ENCODE measurements at places on chromosomes 12 and 14. TPM values are rescaled to one million over a fixed set of nuclear protein-coding genes. Genes with fewer than 3 reads are reported as not detected.
A peak's percentile ranks its signal among the peaks of the same experiment; 100 is the strongest.

Gene ADAM21
- total RNA-seq, result not detected

Gene SMCO2
- total RNA-seq, result not detected

Gene TMEM121
- total RNA-seq, result 12.1 TPM

Gene CELA1
- not detected for total RNA-seq

Gene ACOT4
- not detected for total RNA-seq

Gene DEGS2
- 4.9 TPM for total RNA-seq

Gene SMIM10L1
- 9.3 TPM for total RNA-seq

Gene CPNE6
- total RNA-seq, result not detected

Gene ASCL1
- total RNA-seq, result not detected

Gene PRIMA1
- total RNA-seq, result 2.4 TPM

Gene AQP5
- 10.4 TPM for total RNA-seq

Gene KRT72
- 0.21 TPM for total RNA-seq

Gene OTX2
- total RNA-seq, result 0.10 TPM

Gene ADCY4
- total RNA-seq, result 16.7 TPM

Gene PITPNM2
- 10.4 TPM for total RNA-seq

DNA sequence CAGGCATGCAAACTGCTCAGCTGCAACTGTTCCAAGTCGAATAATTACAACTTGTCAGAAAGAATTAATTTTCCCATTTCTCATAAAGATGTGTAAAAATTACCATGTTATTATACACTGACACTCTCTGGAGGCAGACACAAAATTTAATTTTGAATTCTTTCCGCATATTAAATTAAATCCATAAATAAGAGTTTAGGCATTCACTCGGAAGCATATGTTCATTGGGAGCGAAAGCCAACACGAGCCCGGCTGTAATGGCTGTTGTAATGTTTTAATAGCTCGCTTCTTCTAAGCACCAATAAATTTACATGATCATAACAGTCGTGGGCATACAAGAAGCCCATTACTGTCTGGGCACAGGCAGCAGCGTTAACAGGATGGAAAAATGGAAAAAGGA is 189.6 kb upstream of the SOX5 start:
- DNase-seq, result no peak

- DNase-seq, result peak; percentile 1
These were observed 1.5 kb upstream of the SUPT16H start for GRCh38 chr14:21385188-21385904.

- no peak for DNase-seq
These were observed 345.2 kb upstream of the KITLG start for GRCh38 chr12:88925454-88925853.

- DNase-seq, result no peak
These were observed 106.2 kb upstream of the PDE3A start for GRCh38 chr12:20262119-20262518.

DNA sequence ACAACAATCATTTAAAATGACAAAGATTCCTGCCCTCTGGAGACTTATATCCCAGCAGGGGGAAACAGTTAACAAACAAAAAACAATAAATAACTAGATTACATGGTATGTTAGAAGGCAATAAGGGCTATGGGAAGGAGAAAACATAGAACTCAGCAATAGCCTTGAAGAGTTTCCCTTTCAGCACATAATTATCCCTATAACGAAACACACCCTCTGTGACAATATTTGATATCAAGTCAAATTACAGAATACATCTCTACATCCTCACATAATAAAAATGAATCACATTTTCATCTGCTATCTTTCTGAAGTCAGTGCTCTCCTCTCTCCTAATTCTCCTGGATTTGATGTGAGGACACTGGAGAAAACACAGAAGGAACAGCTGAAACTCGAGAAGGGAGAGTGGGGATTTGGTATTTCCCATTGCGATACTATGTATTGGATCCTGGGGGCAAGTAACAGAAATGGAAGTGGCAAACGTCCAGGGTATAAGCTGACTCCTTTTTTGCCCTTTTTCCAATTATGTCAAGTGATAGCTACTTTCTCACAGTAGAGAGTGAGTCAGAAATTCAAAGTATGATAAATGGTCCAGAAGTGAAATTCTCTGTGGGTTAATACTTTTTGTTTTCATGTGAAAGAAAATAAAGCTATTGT is 9.7 kb upstream of the PTGER2 start:
- DNase-seq, result peak; percentile 24

- no peak for DNase-seq
These were observed 151.1 kb downstream of the NUAK1 start for GRCh38 chr12:105987685-105988035.

GRCh38 chr12:66717036-66717673 is 38.3 kb upstream of the GRIP1 start:
- DNase-seq, result no peak

GRCh38 chr12:113940357-113941207 is 25.5 kb downstream of the RBM19 start:
- no peak for DNase-seq

GRCh38 chr12:47877081-47877480 is 27.7 kb downstream of the VDR start:
- DNase-seq, result no peak

DNA sequence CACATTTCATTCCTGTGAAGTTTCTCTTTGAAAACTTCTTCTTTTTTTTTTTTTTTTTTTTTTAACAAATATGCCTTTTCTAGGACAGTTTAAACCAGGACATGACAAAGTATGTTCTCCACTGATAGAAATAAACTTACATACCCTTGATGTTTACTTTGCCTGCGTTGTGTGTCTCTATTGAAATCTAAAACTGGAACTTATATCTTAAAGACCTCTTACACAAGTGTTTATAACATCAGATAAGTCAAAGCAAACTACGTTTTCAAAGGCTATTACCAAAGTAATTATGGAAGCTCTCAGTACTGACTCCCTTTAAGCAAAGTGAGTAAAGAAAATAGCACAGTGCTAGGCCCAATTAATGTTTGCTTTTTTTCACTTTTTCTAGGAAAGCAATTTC is 30.6 kb upstream of the ISM2 start:
- no peak for DNase-seq

DNA sequence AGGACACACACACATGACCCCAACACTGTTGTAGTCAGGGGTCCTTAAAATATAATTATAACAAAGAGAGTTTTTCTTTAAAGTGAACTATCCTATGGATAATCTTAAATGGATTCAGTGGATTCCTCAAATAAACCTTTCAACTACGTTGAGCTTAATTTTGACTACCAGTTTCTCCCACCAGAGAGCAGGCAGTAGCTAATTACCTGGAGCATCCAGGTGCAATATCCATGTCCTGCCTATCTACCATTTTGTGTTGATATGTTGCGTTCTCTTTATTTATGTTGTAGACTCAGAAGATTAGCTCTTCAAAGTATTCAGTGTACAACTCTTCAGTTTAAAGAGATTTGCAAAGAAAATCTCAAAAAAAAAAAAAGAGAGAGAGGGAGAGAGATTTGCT is 127.2 kb upstream of the GZMB start:
- DNase-seq, result no peak

DNA sequence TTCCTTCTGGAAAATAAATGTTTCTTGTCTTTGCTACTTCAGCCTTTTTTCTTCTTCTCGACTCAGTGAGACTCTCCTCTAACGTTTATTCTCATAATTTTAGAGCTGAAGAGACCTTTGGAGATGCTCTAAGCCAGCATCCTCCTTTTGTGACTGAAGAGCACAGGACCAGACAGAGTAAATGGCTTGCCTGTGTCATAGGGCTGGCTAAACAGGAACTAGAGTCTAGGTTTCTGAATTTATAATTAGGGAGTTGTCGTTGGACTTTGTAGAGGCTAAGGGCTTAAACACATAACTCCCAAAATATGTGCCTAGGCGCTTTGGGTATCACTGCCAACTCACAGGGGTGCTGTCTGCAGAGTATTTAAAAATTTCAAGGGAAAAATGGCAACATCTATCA is 98.5 kb downstream of the FGD4 start:
- DNase-seq, result no peak

GRCh38 chr14:104201496-104201895 is 63.1 kb downstream of the KIF26A start:
- no peak for DNase-seq

- DNase-seq, result no peak
These were observed 120.9 kb upstream of the FOXN3 start for GRCh38 chr14:89537911-89538310.

- DNase-seq, result no peak
These were observed 834.7 kb downstream of the DIO2 start for GRCh38 chr14:79376557-79376956.

GRCh38 chr12:126950266-126950665 is 1316.7 kb upstream of the TMEM132C start:
- peak; percentile 46 for DNase-seq

DNA sequence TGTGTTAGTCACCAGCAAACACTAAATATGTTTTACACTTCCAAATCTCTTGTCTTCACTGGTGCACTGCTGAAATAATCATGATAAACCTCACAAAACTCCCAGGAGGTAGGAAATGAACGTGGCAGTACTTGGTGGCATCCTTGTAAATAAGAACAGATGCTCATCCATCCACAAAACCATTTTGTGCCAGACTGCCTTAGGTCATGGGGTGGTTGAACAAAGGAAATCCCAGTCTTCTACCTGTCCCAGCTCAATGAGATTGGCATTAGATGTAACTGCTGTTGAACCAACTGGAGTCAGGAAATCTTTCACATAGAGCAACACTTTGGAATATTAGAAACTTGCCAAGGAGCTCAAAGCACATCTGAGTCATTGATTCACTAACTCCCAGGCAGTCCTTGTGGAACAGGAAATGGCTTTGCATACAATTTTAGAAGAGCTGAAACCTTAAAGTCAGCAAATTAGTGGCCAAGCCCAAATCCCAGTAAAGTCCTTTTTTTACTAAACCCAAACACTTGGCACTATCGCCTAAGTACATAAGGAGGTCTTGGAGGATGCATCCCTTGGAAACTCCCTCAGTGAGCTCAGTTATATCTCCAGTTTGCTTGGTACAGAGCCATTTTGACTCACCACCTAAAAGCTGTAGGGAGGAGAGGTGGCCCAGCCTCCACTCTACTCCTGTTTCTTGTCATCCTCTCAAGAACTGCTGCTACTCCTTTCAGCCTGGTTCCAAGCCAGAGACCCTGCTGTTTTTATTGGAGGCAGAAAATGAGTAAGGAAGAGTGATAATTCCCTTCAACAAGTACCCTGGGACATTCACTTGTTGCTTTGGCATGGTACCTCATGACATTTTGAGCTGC is 208.0 kb downstream of the NOVA1 start:
- DNase-seq, result peak; percentile 17

GRCh38 chr12:26870491-26871419 is 37.8 kb upstream of the ITPR2 start:
- DNase-seq, result peak; percentile 74

DNA sequence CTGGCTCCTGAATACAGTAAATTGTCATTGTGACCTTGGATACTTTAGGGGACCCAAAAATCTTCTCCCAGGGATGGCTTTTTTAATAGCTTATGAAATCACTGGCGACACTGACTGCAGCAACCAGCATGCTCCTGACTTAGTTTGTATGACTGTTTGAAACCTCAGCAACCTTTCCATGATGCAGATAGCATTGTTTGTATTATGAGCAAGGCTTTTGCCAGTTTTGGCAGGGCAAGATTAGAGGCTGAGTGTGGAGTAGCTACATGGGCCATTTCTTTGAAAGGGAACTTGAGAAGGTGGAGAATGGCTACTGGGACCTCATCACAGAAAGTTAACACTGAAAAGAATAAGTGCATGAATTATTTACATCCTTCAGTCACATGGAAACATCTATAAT is 50.9 kb downstream of the SLC4A8 start:
- DNase-seq, result no peak

DNA sequence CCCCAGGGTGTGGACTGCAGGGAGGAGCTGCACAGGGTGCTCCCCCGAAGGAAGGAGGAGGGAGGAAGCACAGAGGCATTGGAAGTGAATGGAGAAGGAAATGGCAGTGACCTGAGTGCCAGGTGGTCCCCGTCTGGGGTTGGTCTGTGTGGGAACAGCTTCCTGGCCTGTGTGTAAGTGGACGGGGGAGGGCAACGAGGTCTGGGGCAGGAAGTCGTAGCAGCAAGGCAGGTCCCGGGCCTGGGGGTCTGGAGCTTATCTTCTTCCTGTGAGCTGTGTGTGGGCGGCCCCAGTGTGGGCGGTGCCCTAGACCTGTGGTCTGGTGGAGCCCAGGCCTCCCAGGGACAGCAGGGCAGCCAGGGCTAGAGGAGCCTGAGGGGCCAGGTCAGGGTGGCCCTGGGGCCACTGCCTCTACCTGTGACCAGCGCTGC is 382.1 kb downstream of the TMEM121 start:
- no peak for DNase-seq

DNA sequence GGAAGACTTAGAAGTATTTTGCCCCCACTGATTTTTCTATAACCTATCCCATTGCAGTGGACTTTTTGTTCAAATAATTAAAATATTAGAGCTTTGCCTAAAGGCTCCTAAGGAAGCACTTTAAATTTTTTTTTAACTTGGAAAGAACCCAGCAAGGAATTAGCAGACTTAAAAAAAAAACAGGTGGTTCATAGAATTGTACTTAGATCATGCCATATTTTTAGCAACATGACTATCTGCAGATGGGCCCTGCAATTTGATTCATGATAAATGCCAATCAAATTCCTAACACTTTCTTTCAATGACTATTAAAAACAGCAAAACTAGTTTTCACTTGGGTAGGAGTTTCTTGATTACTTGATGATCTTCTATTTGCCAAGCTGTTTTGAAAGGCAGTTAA is 11.5 kb downstream of the ADAMTS20 start:
- DNase-seq, result peak; percentile 85

GRCh38 chr12:95922231-95922630 is 20.2 kb downstream of the CCDC38 start:
- no peak for DNase-seq

- no peak for DNase-seq
These were observed 146.8 kb downstream of the CHST11 start for GRCh38 chr12:104603545-104603973.

GRCh38 chr12:10094646-10095395 is 4.0 kb downstream of the CLEC1A start:
- no peak for DNase-seq

- DNase-seq, result no peak
These were observed 29.9 kb upstream of the BCDIN3D start for GRCh38 chr12:49872781-49873181.

GRCh38 chr12:53694756-53695151 is 18.9 kb upstream of the ATP5MC2 start:
- no peak for DNase-seq

DNA sequence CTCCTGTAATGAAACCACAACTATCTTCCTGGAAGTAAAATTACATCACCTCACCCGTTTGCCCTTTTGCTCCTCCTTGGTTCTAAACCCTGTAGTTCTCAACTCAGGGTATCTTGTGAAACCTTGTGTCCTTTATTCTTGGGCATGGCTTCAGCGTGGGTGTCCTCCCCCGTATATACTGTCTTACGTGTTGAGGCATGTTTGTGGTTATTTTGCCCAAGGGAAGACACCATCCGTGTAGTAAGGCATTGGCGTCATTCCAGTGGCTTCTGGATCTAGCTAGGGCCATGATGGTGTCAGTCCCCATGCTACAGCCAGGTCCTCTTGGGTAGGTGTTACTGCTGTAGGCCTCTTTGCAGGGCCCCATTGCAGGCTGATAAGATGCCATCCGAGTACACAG is 115.4 kb downstream of the ZFP36L1 start:
- no peak for DNase-seq

DNA sequence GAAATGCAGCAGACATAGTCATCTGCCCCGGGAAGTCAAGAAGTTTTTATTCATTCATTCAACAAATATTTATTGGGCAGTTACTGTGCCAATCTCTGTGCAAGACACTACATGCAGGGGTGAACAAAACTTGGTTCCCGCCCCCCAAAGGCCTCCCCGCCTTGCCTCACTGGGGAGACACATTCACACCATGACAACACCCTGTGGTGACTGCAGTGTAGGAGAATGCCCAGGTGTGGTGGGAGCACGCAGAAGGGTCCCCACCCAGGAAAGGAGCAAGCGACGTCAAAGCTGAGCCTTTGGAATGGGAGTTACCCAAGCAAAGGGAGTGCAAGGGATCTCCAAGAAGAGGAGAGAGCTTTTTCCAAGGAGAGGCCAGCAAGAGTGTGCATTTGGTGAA is 1.6 kb upstream of the AQP6 start:
- no peak for DNase-seq
